Activated CD8-positive, alpha-beta memory T cell treated with anti-CD3 and anti-CD28 coated beads for 48 hours (primary cell): ENCODE measurements at places on chromosomes 7 and 10.

- DNase-seq: no peak
These were observed 8.2 kb downstream of the LOXL4 start for GRCh38 chr10:98259606-98260315.

DNA sequence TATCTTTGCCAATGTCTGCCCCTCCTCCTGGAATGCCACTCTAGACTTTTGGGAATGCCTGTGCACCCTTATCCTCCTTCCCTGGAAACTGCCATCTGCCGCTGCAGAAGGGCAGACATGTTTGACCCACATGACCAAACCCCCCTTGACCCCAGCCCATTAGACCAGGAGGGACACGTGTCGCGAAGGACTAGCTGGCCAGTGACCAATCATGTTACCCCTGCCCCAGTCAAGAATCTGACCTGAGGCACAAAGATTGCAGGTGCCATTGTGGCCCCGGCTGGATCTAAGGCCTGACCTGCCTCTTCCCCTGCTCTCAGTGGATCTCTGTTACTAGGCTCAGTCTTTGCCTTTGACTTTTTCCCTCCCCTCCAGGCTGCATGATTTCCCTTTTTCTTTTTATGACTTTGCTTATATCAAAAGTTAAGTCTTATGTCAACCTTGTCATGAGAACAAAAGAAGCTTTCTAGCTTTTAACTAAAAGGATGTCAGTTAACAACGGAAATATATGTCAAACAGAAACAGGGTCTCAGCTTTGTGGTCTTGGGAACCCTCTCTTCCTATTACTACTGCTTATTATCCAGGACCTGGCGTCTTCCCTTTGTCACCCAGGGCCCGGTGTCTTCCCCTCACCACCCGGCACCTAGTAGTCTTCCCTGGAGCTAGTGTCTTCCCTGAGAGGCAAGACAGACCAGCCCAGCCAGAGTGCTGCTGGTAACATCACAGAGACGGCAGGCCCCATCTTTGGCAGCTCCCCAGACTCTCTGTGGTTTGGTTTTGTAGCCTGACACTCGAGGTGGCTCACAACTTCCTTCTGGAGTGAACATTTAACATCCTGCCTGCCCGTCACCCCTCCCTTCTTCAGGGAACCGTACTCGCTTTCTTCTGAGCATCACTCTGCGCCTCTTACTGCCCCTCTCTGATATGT lies 24.4 kb upstream of the PPIF start:
- peak; percentile 39 for DNase-seq

GRCh38 chr10:114638821-114639625 lies 19.1 kb downstream of the ABLIM1 start:
- no peak for DNase-seq

DNA sequence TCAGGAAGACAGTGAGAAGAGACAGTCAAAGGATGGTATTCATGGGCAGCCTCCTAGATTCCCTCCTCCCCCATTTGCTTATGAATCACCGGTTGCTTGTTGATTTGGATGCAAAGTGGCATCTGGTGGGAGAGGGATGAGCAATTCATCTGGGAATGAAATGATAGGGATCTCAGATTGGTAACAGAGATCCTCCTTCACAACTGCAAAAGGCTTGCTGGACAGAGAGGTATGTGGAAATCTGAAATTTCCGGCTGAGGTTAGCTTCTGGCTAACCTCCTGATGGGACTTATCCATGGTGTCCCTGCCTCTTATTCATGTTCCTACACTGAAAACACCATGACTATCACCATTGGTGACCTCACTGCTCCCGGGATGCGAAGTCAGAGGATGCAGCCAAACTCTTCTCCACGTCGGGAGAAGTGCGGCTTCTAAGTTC lies 48.4 kb upstream of the PODXL start:
- no peak for DNase-seq

- DNase-seq: no peak
These were observed 119.8 kb upstream of the LYZL2 start for GRCh38 chr10:30749385-30749784.

DNA sequence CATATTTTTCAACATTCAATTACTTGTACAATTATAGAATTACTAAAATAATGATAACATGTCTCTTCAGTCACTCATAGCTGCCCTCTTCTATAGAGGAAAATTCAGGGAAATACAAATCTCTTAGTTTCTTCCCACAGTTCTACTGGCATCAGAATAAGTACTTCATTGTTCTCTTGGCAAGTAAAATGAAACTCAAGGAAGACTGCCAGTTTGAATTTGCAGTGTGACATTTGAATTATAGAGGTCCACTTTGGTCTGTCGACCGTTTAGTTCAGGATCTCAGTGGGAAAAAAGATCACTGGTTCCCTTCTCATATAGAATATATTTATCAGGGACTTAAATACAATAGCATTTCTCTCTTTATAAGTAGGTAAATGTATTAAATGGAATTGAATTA lies 114.5 kb downstream of the PON1 start:
- DNase-seq: no peak

DNA sequence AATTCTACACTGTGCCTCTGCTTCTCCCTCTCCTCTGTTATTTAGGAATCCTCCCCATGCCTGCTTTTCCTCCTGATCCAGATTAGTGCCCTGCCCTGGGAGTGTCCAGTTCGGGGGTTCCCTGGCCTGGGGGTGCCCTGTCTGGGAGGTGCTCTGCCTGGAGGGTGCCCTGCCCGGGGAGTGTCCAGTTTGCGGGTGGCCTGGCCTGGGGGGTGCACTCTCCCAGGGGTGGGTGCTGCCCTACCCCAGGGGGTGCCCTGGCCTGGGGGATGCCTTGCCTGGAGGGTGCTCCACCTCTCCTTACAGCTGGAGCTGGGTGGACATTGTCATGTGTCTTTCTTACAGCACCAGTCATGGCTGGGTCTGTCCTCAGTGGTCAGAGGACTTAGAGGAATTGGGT lies 20.2 kb downstream of the RAMP3 start:
- DNase-seq: no peak
